Lung (tissue), 17 donors: ENCODE measurements at places on chromosomes 5 and 9. TPM values are rescaled to one million over a fixed set of nuclear protein-coding genes. Genes with fewer than 3 reads are reported as not detected.

Gene TEX48
- total RNA-seq, result not detected

Gene EXD3
- 17.5 TPM for total RNA-seq

Gene CXCL14
- total RNA-seq, result 31.4 TPM

Gene SDHA
- total RNA-seq, result 84.7 TPM

DNA sequence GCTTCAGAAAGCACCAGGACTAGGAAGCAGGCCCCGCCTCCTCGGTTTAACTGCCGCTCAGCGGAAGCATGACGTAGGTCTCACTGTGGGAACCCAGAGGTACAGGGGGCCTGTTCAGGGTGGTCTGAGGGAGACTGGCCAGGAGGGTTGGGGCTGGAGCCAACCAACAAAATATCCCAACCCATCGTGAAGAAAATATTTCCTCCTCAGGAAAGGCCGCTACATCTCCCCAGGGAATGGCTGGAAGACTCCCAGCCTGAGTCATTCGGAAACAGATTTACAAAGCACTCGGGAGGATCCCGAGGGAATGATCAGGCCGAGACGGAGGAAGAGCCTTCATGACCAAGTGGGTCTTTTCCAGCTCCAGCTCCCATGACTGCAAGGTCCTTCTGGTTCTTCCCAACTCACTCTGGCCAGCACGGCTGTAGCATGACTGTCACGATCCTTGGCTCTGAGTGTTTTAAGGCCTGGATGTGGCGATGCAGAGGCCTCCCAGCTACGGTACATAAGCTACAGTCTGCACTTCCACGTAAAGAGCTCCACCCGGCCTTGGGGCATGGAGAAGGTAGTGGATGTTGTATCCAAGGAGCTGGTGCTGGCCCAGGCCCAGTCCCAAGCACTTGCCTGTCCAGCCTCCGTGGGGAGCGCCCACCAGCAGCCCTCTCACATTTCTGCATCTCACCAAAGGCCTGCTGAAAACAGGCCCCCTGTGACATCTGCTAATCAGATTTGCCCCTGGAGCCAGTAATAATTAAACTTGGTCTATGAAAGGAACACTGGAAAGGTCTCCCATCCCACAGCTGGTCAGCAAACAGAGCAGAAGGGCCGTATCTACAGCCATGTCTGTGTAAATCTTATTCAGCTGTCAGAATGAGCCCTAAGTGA, 100.6 kb downstream of the LHFPL2 start:
- DNase-seq, result peak; percentile 87

DNA sequence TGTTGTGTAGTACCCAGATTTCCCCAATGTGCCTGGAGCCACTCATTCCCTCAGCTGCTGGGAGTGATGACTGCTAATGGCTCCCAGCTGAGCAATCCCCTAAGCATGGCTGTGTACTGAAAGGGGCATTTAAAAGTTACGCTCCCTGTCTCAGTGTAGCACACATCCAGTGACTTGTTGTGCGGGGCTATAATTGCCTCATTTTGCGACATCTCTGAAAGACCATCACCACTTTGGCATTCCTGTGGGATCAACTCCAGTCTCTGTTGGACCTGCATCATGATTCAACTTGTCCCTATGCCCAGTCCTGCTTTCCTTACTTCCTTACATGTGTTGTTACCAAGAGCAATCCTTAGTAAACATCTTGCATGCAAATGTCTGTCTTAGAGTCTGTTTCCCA, 201.2 kb upstream of the MPDZ start:
- no peak for DNase-seq

- peak; percentile 66 for DNase-seq
Measured at GRCh38 chr5:93603793-93604643, 21.0 kb downstream of the NR2F1 start.

DNA sequence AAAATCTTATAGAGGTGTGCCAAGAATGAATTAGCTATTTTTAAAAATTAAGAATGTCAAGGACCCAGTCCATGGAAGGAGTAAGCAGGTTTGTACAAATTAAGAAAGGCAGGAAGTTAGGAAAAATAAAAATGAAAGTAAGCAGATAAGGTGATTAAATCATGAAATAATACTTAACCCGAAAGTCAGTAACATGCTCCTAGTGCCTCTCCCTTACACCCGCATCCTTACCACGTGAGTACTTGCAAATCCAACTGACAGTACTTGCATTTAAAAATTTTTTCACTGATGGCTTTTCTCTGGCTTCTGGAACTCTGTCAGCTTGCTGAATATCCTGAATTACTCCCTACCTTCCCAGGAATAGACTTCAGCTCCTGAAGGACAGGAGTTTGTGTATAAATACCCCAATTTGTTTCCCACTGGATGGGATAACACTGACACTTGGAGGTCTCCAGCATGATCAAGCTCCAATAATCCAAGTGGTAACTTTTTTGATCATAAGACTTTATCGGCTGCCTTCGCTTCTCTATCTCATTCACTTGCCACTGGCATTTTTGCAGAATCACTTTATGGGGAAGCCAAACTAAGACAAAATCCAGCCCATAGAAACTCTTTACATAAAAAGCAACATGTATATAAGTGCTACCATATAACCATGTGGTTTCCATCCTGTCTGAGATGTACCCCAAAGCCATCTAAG, 41.6 kb upstream of the RICTOR start:
- no peak for DNase-seq

GRCh38 chr5:180291234-180291940, 496 bp downstream of the MAPK9 start:
- peak; percentile 25 for DNase-seq

DNA sequence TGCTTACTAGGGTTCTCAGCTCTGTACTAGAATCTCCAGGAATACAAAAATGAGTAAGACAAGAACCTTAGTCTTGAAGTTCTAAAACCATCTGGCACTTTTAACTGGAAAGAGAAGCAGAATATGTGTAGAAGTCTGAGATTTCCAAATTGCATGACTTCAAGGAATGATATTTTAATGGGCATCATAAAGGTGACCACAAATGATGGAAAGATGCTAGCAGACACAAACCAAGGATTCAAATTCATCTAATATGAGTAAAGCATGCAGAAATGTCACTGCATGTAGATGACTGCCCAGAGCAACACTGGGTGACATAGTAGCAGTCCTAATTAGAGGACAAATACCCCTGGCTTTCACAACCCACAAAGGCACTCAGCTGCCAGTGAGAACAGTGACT, 117.2 kb downstream of the RPS23 start:
- DNase-seq, result no peak

- no peak for DNase-seq
Measured at GRCh38 chr5:116297296-116297814, 212.5 kb downstream of the COMMD10 start.

DNA sequence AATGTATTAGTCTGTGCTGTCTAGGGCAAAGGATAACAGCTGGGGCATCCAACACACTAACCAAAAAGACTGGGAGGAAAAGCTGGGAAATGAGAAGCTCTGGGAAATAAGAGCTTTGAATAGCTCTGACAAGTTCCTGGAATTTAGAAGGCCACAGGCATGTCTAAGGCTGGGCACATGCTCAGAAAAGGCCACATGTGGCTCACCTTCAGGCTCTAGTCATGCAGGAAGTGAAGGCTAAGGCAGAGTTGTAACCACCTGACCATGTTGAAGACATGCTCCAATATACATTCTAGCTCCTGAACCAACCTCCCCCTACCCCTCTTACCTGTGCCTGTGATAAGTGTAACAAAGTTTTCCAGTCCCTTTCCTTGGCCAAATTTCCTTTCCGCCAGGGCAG, 31.7 kb downstream of the CLTA start:
- no peak for DNase-seq

- no peak for DNase-seq
Measured at GRCh38 chr5:110817459-110817858, 78.7 kb downstream of the SLC25A46 start.
